Left lung (tissue), 14 donors: ENCODE measurements at places on chromosomes 3 and 15. TPM values are rescaled to one million over a fixed set of nuclear protein-coding genes. Genes with fewer than 3 reads are reported as not detected.

CNTN3 gene
- 42.7 TPM for polyA plus RNA-seq

ANKUB1 gene
- 0.47 TPM for polyA plus RNA-seq

GOLGA6L7 gene
- 1.4 TPM for polyA plus RNA-seq

PLA2G4E gene
- polyA plus RNA-seq: 0.10 TPM

DNA sequence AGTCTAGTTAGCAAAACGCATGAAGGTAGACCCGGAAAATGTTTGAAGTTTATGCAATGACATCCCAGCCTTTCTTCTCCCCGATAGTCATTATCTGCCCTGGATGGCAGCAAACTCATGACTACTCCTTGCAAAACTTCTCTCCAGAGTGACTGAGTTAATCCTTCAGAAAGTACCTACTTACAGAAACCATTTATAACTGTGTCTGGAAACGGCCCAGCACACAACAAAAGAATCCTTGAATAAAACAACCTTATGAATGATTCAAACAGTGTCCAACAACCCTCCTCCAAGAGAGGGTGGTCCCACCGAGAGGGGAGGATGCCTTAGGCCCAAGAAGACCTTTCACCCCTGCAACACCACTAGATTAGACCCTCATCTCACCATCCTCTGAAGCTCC, 14.2 kb downstream of the ST8SIA2 start:
- no peak overlapping the region for H3K4me3 ChIP-seq
- no peaks in the 10 kb centered on the region for H3K27me3 ChIP-seq
- H3K36me3 ChIP-seq: no peaks in the 10 kb centered on the region
- H3K27ac ChIP-seq: no peak overlapping the region
- H3K4me1 ChIP-seq: no peaks in the 10 kb centered on the region

- peaks cover 5% of the 10 kb centered on the region for H3K4me1 ChIP-seq
- no peak overlapping the region for H3K4me3 ChIP-seq
- H3K27me3 ChIP-seq: no peaks in the 10 kb centered on the region
- no peaks in the 10 kb centered on the region for H3K36me3 ChIP-seq
Observed at GRCh38 chr3:135862361-135862760, 103.2 kb upstream of the PPP2R3A start.

DNA sequence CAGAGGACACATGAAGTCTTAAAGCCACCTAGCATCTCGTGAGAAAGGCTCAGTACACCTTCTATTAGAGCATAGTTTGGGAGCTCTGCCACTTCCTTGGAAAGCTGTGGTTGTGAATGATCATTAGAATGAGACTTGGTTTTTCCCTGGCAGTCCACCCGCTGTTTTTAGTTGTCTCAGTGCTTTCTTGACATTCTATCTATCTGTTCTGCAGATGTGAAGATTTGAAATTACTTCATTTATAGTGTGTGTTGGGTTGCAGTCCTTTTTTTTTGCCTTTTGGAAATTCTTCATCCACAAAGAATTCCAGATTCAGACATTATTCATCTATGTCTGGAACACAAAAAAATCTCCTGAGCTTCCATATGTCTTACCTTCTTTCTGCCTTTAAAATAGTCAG, 23.7 kb downstream of the PPP2R3A start:
- no peaks in the 10 kb centered on the region for H3K4me1 ChIP-seq
- H3K27ac ChIP-seq: no peak overlapping the region
- DNase-seq: no peak
- H3K36me3 ChIP-seq: no peaks in the 10 kb centered on the region
- no peak overlapping the region for H3K4me3 ChIP-seq

DNA sequence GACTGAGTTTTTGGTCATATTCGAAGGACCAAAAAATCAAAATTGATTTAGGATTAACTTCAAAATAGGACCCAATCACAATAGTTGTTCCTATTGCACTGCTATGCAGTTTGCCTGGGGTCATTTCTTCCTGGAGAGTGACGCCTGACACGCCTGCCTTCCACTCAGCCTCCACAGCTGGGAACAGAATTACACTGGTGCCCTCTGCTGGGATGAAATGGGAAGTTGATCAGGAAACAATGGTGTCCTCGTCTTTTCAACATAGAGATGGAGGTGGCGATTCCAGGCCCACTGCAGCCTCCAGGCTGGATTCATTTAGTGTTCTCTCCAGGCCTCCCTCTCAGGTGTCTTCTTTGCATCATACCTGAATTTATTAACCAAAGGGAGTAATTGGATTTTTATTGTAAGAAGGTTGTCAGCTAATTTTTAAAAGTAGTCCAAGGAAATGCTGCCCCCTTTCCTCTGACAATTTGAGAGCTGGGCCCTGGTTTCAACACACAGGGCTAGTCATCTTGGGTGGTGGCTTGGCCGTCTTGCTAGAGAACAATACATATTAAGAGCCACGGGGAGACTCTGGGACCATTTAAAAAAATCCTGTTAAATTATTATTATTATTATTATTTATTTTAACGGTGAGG, 69.7 kb downstream of the GAP43 start:
- peak; percentile 65 for DNase-seq
- no peak overlapping the region for H3K4me3 ChIP-seq
- no peaks in the 10 kb centered on the region for H3K27me3 ChIP-seq

DNA sequence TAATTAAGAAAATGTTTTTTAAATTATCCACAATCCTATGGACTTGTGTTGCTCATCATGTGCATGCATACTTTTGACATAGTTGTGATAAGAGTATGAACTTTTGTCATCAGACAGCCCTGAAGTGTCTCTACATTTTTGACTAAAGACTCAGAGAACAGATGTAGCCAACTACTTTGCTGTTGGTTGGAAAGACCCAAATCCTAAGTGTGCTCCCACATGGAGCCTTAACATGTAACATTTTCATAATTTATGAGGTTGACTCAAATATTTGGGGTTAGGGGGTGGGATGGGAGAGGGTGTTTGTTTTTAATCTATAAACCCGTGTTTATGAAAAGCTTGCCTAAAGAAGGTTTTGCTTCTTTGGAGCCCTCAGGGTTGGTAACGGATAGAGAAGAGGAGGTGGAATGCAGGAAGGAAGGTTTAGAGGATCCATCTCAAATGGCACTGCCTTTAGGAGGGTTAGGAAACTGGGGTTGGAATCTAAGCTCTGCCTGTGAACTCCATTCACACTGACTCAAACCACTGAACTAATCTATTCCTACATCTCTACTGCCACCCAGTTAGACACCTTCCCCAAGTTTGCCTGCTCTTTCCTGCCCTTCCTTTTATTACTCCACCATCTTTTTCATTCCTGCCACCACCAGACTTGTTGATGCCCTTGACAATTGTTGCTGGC, 3.7 kb downstream of the BOC start:
- DNase-seq: no peak
- H3K36me3 ChIP-seq: no peaks in the 10 kb centered on the region
- H3K27ac ChIP-seq: no peak overlapping the region
